ENCODE measurements at places on chromosomes 7 and 10.

DNA sequence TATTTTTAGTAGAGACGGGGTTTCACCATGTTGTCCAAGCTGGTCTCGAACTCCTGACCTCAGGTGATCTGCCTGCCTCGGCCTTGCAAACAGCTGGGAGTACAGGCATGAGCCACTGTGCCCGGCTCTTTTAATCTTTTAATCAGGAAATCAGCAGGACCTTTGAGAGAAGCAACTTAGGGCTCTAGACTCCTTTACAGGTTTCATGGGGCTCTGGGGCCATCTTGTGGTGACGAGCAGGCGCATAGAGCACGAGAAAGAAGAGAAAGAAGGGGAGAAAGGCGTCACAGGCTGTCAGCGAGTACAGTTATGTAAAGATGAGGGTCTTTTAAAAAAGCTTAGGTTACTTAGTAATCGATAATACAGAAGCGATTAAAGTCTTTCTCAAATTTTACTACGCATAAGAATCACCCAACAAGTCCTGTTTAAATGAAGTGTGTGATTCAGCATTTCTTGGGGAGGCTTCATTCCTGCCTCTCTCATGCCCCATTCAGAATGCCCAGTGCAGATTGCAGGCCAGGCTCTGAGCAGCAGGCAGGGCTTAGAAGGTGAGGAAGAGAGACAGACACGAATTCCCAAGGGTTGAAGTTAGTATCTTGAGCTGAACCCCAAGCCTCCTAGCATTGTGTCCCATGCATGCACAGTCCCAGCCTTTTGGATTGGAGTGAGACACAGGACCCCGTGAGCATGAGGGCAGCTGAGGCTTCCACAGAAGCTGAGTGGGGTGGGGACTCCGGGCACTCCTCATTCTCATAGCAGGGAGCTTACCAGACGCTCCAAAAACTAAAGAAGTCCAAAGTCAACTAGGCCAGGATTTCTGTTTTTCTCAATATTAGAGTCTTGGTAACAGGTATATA, 23.6 kb upstream of the PFKP start:
- DNase-seq, result peak; percentile 66

DNA sequence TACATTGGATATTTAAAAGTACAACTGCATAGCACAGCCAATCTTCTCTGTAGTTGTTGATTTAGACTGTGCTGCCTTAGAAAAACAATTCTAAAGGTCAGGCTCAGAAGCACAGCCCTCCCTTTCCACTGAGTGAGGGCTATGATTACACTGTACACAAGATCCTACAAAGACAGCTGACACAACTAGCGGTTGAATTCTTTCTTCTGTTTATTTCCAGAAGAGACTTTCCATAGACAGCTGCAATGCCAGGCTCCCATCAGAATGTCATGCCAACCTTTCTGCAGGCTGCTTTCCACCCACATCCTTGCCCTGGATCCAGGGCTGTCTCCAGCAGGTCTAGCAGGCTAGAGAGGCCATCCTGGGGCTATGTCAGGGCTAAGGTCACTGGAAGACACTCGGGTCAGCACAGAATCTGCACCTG, 39.3 kb downstream of the FAM13C start:
- DNase-seq, result no peak

- peak; percentile 52 for DNase-seq
Observed at GRCh38 chr7:138097064-138097741, 20.9 kb downstream of the AKR1D1 start.

- DNase-seq, result peak; percentile 49
Observed at GRCh38 chr10:125284875-125285597, 124.7 kb upstream of the CTBP2 start.

DNA sequence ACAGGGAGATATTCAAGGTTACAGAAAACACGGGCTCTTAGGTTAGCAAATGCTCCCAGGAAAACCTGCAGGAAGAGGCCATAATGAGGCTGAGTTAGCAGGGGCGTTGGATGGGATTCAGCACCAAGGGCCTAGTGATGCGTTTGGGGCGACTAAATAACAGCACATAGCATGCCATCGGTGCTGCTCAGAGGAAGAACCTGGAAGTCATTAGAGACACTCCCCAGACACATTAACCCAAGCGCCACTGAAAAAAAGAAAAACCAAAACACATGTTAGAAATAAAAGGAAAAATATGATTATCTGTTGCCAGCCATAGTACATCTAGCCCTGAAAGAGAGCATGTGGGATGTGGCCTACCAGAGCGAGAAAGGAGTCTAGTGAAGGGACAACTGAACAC, 28.8 kb upstream of the OPALIN start:
- no peak for DNase-seq

- no peak for DNase-seq
Observed at GRCh38 chr10:111511751-111512150, 434.9 kb downstream of the ADRA2A start.

- DNase-seq, result no peak
Observed at GRCh38 chr10:73768881-73769280, 13.0 kb upstream of the CHCHD1 start.

- no peak for DNase-seq
Observed at GRCh38 chr7:147485660-147486210, 1104.8 kb upstream of the C7orf33 start.

DNA sequence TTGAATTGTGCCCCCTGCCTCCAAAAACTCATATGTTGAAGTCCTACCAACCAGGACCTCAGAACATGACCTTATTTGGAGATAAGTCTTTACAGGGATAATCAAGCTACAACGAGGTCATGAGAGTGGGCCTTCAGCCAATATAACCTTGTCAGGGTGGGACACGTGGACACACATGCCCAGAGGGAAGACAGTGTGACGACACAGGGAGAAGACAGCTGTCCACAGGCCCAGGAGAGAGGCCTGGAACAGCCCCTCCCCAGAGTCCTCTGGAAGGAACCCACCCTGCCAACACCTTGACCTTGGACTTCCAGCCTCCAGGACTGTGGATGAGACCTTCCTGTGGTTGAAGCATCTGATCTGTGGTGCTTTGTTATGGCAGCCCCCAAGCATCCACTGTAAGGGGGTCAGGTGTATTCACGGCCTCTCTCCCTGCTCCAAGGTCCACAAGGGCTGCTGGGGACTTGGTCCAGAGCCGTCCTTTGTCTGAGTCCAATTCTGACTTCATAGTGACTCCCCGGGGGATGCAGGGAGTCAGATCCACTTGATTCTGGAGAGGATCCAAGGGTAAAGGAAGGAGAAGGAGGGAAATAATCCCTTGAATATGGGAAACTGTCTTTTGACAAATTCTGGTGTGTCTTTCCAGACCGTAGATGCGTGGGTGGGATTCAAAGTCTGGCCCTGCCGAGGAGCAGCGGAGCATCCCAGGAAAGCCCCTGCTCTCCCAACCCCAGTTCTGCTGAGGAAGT, 7.0 kb downstream of the CALML3 start:
- no peak for DNase-seq

GRCh38 chr7:84291756-84292155, 97.2 kb upstream of the SEMA3A start:
- no peak for DNase-seq

GRCh38 chr10:753530-753929, 64.1 kb upstream of the DIP2C start:
- DNase-seq, result peak; percentile 71

DNA sequence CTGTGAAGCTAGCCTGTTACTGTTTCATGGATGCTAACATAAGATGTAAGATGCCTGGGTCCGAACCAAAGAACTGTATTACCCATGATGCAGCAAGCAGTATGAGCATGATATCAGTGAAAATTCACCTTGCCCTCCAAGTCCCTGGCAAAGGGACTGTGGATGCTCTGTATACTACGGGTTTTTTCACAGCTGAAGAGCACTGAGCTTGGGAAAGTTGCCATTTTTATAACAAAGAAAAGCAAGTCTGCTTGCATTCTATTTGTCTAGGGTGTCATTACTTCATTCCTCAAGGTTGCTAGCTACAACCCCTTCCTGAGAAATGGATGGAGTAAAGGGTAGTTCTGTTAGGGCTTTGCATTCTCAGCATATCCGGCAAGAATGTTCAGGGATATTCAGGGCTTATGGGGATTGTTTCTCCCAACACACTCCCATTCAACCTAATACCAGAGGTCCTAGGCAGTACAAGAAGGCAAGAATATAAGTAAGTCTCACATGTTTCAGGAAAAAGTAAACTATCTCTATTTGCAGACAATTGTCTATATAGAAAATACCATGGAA, 5.1 kb upstream of the GPR22 start:
- DNase-seq, result no peak

DNA sequence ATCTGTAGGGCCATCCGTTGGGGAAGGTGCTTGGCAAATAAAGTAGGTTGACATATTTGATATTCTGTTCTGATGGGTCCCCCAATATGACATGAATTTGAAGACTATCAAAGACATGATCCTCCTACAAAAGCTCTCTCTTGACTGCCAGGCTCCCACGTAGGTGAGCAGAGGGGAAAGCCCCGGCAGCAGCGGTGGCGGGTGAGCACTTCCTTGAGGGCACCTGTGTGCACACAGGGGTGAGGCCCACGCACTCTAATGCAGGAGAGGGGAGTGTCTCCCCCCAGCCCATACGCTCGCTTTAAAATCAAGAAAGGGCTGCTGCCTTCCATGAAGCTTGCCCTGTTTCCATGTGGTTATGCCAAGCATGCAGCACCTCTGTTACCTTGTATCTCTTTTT, 100.4 kb downstream of the TAX1BP1 start:
- no peak for DNase-seq

- no peak for DNase-seq
Observed at GRCh38 chr7:151795168-151795811, 81.6 kb downstream of the PRKAG2 start.

- no peak for DNase-seq
Observed at GRCh38 chr7:40884241-40884640, 749.4 kb downstream of the SUGCT start.

DNA sequence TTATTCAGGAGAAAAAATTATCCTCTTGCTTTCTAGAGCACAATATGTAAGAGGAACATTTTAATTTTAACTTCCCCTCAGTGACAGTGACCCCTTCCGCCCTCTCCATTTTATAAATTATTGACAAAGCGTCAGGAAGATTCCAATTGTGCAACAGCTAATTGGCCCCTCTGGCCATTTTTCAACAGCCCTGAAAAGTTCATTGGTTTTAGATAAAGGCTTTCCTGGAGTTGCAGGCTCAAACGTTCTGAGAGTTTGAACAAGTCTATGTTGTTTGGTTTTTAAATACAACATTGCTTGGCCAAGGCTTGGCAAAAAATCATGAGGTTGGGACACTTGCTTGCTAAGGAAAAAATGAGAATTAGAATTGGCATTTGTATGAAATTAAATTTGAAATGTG, 422.2 kb upstream of the ANKRD30A start:
- DNase-seq, result no peak

DNA sequence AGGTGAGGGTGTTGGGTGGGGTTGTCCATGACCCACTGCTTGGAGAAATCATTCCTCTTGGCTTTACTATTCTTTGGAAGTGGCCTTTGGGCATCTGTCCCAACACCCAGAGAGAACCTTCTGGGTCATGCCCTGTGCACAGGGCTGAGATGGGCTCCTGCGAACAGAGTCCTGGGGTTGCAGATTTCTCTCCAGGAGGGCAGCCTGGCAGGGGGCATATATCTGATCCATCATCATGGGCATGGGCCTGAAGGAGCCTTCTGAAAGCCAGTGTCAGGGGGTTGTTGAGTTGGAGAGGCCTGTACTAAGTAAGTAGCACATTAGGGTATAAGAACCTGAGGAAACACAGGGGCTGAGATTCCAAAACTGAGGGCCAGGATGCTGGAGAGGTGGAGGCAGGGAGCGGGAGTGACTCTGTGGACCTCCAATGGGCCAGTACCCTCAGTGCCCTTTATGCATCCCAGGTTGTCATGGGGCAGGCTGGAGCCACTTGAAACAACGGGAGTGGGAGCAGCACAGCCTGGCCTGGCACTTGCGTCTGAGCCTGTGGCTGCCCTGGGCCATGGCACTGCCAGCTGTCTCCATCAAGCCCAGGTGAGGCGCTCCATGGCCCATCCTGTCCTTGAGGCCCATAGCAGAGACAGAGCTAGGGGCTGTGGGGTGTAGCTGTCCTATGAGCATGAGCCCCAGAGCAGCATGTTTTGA, 203.7 kb downstream of the GRID1 start:
- DNase-seq, result no peak

DNA sequence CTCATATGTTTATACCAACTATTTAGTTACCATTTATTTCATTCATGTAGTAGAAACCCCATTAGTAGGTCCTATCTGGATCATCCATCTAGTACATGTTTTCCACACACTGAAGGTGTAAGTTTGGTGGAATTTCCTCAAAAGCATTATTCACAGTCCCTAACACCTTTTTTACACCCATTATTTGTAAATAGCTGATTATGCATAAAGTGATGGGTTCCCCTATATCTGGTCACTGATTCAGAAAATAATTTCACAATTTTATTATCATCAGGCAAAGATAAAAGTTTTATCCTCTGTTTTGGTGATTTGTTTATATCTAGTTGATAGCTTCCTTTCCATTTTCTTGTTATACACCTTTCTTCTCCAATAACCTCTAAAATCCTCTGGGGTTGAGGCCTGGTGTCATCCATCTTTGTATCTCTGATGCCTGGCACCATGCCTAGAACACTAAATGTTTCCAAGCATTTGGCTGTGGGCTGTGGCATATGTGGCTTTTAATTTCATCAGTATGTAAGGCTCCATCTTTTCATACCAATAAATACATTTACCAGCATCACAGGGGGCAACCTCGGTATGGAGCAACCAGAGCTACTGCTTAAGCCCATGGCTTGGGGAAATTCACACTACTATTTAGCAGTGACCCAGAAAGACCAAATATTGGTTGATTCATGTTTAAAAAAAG, 1089.5 kb upstream of the LRRN3 start:
- no peak for DNase-seq

GRCh38 chr7:100521076-100521475, 17.9 kb upstream of the AGFG2 start:
- no peak for DNase-seq

GRCh38 chr10:4532467-4532866, 293.5 kb upstream of the AKR1E2 start:
- no peak for DNase-seq

DNA sequence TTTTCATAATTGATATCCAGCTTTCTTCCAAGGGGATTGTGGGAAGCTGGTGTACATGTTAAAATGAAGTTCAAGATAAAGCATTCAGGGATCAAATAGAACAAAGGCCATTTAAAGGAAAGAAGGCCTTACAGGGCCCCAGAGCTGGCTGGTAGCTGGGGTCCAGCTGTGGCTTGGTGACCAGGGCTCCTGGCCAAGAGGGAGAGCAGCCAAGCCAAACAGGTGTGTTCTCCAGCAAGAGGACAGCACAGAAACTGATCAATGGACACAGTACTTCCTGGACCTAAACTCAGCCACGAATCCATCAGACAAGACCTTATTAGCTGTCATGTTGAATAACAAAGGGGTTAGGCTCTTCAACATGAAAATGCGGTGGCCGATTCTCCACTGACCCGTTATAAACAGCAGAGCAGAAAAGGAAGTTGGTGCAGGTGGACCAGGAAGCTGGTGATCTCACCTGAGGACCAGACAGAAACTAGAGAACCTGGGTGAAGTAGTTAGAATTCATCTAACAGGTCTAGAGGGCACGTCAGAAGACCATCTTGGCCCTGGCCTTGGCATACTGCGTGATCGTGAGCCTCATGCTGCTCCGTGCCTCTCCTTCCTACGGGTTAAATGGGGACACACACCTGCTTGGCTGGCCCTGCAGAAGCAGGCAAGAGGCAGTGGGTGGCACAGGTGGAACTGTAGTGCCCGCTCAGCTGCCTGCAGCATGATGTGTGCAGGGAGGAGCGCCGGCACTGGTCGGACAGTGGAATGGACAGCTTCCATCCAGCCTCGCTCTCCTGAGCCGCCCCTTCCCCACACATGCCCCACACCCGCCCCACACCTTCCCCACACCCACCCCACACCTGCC, 53.8 kb downstream of the PARP12 start:
- DNase-seq, result no peak
